ENCODE measurements at places on chromosomes 2 and 18.

DNA sequence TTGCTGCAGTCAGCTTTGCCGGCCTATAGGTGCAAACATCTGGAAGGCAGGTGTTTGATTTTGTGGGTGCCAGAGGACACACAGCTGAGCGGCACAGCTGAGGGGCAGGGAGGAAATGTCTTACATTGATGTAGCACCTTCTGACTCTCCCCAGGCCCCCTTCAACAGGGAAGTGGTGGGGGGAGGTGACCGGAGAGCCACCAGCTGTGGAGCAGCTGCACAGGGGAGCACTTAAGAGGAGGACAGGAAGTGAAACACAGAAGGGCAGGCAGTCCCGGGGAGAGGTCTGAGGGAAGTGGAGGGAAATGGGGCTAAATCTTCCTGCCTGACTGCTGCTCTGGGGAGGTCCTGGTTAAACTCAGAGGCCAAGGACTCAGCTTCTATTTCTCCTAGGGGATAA is 409.1 kb downstream of the TNS1 start:
- DNase-seq, result peak; percentile 52

GRCh38 chr2:42793334-42794270 is 1.2 kb upstream of the HAAO start:
- no peak for DNase-seq

GRCh38 chr18:10898417-10898974 is 250.9 kb downstream of the PIEZO2 start:
- DNase-seq, result no peak

DNA sequence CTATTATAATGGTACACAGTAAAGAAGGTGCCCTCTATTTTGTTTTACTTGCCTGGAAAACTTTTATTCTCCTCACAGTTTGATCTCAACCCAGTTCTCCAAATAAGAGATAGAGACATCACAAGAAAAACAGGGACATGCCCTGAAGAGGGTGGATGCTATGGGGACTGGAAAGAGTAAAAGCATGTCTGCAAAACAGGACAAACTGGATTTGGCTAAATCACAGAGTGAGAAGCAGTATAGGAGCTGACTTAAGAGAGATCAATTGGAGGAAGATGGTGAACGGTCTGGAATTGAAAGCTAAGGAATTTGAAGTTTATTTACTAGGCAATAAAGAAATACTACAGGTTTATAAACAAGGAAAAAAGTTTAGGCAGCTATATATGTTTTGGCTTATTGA is 33.0 kb downstream of the SP140L start:
- DNase-seq, result no peak

DNA sequence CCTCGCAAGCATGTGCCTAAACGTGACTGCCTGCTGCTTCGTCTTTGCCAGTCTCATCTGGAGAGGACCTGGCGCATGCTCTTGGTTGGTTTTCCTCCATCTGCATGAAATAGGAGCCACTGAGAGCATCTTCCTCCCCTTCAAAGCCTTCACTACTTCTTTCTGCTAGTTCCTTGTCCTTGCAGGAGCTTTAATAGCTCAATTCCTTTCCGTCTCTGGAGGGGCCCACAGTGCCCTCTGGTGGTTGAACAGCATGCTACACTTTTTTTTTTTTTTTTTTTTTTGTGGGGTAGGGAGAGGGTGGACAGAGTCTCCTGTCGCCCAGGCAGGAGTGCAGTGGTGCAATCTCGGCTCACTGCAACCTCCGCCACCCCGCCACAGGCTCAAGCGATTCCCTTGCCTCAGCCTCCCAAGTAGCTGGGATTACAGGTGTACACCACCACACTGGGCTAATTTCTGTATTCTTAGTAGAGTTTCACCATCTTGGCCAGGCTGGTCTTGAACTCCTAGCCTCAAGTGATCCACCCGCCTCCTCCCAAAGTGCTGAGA is 59.6 kb downstream of the SP110 start:
- no peak for DNase-seq

Measured in SHP77 (cell line).